A549 treated with dexamethasone at 1 μM for 4 hours (cell line): ENCODE measurements at places on chromosomes 1 and 21. TPM values are rescaled to one million over a fixed set of nuclear protein-coding genes. Genes with fewer than 3 reads are reported as not detected.

Gene DISC1
- 0.14 to 0.34 TPM (median 0.22 TPM) in 5 replicates for total RNA-seq

Gene OR2L8
- not detected in 5 replicates for total RNA-seq

Gene MYOG
- total RNA-seq = not detected in 5 replicates

Gene FCRL5
- not detected in 5 replicates for total RNA-seq

Gene ANGPTL1
- total RNA-seq = 0.08 TPM in 1 of 5 replicates, not detected in the others

Gene SLC50A1
- 30.9 to 37.0 TPM (median 32.7 TPM) in 5 replicates for total RNA-seq

Gene LIPI
- not detected in 5 replicates for total RNA-seq

Gene KRTAP13-2
- 0.09 TPM in 1 of 5 replicates, not detected in the others for total RNA-seq

Gene TDRD5
- total RNA-seq = 0.04 to 0.07 TPM (median 0.05 TPM) in 4 of 5 replicates, not detected in the other

Gene SLFNL1
- total RNA-seq = 0.02 to 0.07 TPM (median 0.04 TPM) in 4 of 5 replicates, not detected in the other

Gene LIX1L
- 12.5 to 16.7 TPM (median 14.4 TPM) in 5 replicates for total RNA-seq

Gene SLC30A10
- 0.05 to 0.11 TPM in 2 of 5 replicates, not detected in the others for total RNA-seq

Gene SPRR1A
- not detected in 5 replicates for total RNA-seq

Gene HOOK1
- 0.12 to 0.99 TPM (median 0.24 TPM) in 5 replicates for total RNA-seq

Gene CREG1
- total RNA-seq = 72.3 to 85.3 TPM (median 81.1 TPM) in 5 replicates

Gene PIGM
- 4.0 to 4.9 TPM (median 4.5 TPM) in 5 replicates for total RNA-seq
